Type B pancreatic cell (in vitro differentiated cells): ENCODE measurements at places on chromosomes 6 and 20.

DNA sequence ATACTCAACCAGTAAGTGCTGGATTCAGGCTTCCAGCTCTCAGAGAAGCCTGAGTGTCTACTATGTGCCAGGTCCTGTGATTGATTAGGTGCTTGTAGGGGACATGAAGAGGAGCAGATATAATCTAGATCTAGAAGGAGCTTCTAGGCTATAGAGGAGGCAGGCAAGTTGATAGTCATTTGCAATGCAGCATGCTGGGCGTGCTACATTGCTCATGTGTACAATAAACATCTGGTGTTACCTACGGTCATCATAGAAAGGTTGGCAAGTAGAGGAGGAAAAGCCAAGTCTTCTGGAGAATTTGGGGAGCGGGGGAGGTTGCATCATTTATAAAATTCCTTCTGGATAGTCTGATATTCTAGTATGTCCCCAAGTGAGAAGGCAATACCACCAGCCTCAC lies 33.2 kb downstream of the RNF144B start:
- DNase-seq = no peak

- DNase-seq = no peak
Measured at GRCh38 chr6:1379788-1380147, 9.6 kb upstream of the FOXF2 start.

- DNase-seq = no peak
Measured at GRCh38 chr6:150652848-150653613, 53.3 kb downstream of the PLEKHG1 start.

GRCh38 chr6:158131926-158132325 lies 36.1 kb downstream of the SERAC1 start:
- DNase-seq = no peak

GRCh38 chr20:47521059-47521808 lies 19.5 kb downstream of the NCOA3 start:
- DNase-seq = peak; percentile 67

DNA sequence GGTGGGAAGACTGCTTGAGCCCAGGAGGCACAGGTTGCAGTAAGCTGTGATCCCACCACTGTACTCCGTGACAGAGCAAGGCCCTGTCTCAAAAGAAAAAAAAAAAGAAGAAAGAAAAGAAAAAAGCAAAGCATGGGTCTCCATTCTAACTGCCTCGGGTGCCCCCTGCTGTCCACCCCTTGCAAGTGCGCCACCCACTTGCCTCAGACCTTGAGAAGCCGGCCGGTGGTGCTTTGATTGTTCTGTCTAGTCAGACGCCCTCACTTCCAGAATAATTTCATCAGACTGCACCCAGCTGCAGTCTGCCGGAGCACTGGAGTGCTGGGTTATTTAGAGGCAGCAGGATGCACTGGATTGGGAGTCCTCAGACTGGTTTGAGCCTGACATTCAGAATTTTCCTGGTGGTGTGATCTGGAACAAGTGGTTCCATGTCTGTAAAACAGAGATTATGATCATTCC lies 17.6 kb upstream of the TM9SF4 start:
- peak; percentile 91 for DNase-seq

DNA sequence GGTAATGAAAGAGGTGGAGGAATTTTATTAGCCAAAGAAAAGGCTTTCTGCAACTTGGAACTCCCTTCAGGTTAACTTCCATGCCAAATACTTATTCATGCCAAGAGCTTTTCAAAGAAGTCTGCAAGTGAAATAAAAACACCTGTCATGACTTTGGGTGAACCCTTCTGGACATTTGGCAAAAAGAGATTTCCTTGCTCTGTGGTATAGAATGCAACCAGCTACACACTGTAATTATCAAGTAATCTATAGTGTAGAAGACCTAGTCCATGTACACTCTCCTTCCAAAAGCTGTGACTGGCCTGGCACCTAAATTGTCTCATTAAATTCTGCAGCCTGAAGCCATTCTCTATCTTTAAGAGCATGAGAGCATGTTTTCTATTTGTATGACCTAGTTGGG lies 232.3 kb downstream of the COL12A1 start:
- no peak for DNase-seq

DNA sequence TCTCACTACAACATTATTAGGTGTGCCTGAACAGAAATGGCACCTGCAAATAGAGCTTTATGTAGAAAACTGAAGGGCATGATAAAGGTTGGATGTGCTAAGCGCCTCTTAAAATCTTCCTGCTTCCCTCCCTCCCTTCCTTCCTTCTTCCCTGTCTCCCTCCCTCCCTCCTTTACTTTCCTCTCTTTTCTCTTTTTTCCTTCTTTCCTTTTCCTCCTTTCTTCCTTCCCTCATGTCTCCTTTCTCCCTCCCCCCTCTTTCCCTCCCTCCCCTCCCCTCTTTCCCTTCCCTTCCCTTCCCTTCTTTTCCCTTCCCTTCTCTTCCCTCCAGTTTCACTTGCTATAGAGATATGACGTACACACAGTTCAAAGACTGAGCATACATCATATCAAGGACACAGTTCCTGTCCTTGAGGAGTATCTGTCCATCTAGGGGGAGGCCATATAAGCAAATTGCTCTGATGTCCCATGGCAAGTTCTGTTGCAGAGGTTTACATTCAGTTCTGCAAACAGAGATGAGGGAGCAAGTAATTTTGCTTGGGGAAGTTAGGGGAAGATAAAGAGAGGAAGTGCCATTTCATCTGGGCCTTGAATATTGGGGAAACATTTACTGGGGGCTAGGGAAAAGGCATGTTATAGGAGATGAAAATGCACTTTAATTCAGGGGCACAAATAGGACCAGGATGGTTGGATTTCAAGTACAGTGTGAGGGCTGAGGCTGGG lies 79.0 kb upstream of the EEF1E1 start:
- no peak for DNase-seq

- DNase-seq = no peak
Measured at GRCh38 chr6:31156641-31157040, 961 bp downstream of the CCHCR1 start.

GRCh38 chr20:41424011-41424410 lies 57.4 kb upstream of the EMILIN3 start:
- no peak for DNase-seq

DNA sequence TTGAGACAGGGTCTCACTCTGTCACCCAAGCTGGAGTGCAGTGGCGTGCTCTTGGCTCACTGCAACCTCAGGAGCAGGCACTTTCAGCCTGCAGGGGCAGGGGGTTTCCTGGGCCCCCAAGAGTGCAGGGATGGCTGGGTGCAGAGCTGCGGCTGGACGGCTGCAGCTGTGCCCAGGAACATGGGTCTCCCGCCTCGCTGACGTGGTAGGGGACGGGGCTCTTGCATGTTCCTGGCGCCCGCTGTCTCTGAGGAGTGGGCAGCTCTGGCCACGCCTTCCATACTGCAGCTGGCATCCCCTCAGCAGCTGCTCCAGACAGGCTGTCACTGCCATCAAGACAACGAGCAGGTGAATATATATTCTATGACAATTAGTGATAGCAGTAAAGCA lies 2.2 kb upstream of the DEK start:
- DNase-seq = no peak

- DNase-seq = no peak
Measured at GRCh38 chr6:118892355-118892991, 1.5 kb upstream of the ASF1A start.

DNA sequence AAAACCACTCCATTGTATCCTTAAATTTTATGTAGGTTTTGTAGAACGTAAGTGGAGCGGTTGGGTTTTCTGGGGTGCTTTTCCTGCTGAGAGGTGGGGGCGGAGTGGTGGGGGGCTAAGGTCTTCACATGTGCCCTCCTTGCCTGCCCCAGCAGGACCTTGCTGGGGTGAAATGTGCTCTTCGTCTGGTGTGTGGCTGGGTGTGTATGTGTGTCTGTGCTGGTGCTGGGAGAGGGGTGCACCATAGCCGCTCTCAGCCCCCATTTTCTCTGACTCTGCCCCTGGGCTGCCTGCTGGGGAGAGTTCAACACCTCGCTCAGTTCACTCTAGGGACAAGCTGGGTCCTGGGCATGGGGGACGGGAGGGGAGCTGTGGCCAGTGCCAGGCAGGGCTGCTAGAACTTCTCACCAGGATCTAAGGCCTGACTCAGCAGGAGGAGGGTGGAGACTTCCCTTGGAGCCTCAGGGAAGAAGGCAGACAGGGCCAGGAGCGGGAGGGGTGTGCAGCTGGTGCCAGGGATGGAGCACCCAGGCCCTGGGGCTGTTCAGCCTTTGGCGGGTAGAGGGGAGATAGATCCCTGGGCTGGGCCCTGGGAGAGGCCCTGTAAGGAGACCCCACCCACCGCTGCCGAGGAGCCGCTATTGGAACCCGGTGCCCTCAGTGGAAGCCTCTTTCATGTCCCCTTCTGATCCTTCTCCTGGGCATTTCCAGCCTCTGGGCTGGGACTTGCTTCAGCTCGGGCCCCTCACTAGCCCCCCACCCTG lies 4.8 kb downstream of the SOX18 start:
- DNase-seq = no peak

GRCh38 chr6:161308075-161308655 lies 34.3 kb upstream of the AGPAT4 start:
- no peak for DNase-seq

- no peak for DNase-seq
Measured at GRCh38 chr6:137290601-137291261, 71.5 kb upstream of the IFNGR1 start.

DNA sequence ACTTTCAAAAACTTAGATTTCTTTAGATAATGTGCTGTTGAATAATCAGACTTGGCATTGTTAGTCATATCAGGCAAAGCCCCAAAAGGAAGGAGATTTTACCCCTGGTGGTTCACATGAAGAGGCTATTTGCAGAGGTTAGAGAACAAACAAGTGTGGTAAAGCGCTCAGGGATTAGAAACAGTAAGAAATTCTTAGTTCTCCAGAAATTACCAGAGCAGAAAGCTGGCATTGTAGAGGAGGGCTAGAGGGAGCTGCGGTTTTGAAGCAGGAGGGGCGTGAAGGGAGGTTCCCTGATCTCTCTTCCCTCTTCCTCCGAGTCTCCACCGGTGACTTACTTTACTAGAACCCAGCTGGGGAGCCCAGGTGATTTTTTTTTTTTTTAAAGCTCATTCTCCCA lies 10.2 kb downstream of the MYO6 start:
- DNase-seq = no peak

GRCh38 chr20:53713328-53714056 lies 119.9 kb upstream of the ZNF217 start:
- no peak for DNase-seq

GRCh38 chr20:33474963-33475362 lies 14.9 kb upstream of the CBFA2T2 start:
- no peak for DNase-seq

GRCh38 chr20:18738055-18738454 lies 75.5 kb upstream of the SCP2D1 start:
- DNase-seq = no peak

DNA sequence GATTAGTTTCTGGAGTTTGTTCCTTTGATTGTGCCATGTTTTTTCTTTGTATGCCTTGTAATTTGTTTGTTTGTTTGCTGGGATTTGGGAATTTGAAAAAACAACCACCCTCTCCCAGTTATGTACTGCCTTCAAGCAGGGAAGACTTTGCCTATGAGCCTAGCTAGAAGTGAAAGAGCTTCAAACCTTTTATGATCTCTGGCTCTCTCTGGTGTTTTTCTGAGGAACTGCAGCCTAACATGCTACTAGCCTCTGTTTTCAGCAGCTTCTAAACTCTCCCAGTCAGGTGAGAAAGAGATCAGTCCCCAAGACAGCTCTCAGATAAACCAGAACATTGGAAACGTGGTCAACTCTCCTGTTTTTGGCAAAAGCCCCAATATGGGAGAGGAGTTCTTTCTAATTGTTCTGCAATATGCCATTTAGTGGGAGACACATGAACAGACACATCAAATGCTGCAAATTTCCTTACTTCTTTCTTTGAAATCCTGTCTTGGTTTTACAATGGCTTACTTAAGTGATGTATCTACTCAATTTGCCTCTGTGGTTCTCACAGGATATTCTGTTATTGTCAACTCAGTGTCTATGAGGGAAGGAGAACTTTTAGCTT lies 58.9 kb upstream of the SERINC1 start:
- no peak for DNase-seq

DNA sequence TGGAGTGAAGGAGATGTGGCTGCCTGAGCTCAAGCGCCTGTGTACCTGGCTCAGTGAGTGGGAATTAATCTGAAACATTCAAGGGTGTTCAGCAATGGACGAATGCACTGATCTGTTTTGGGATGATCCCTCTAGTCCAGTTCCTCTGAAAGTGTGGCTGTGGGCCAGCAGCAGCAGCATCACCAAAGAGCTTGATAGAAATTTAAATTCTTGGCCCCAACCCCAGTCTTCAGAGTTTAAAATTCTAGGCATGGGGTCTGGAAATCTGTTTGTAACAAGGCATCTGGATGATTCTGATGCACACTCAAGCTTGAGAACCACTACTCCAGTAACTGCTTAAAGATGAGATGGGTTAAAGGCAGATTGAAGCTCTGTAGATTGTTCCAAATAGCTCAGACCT lies 59.2 kb downstream of the STMND1 start:
- DNase-seq = no peak

GRCh38 chr6:69802995-69803394 lies 6.2 kb upstream of the LMBRD1 start:
- DNase-seq = no peak

DNA sequence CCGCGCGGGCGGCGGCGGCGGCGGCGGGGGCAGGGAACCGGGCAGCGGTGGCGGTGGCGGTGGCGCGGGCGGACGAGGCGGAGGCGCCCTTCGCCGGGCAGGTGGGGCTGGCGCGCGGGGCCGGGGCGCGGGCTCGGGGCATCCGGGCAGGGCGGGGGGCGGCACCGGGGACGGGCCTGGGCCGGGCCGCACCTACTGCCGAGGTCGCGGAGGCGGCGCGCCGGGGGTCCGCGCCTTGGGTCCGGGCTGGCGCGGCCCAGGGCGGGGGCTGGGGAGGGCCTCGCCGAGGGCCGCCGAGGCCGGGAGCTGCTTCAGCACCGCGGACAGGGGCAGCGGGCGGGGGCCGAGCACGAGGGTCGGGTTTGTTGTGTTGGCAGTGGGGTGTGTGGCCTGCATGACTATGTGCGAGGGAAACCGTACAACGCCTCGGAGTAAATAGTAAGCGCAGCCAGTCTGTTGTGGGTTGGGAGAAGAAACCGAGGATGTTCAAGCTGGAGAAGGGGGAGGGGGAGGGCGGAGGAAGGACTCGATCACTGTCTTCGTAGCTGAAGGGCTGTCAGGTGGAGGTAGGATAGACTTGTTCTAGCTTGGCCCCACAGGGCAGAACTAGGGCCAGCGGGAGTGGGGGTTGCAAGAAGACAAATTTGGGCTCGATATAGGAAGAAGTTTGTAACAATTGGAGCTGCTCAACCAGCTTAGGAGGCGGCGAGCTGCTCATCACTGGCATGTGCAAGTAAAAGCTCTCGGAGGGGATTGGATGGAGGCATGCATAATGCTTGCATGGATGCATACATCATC lies 593 bp downstream of the MMP24 start:
- DNase-seq = peak; percentile 81
